ENCODE measurements at places on chromosomes 6 and 20.
A peak's percentile ranks its signal among the peaks of the same experiment; 100 is the strongest.

GRCh38 chr20:6700563-6701329 is 66.7 kb upstream of the BMP2 start:
- no peak for DNase-seq

DNA sequence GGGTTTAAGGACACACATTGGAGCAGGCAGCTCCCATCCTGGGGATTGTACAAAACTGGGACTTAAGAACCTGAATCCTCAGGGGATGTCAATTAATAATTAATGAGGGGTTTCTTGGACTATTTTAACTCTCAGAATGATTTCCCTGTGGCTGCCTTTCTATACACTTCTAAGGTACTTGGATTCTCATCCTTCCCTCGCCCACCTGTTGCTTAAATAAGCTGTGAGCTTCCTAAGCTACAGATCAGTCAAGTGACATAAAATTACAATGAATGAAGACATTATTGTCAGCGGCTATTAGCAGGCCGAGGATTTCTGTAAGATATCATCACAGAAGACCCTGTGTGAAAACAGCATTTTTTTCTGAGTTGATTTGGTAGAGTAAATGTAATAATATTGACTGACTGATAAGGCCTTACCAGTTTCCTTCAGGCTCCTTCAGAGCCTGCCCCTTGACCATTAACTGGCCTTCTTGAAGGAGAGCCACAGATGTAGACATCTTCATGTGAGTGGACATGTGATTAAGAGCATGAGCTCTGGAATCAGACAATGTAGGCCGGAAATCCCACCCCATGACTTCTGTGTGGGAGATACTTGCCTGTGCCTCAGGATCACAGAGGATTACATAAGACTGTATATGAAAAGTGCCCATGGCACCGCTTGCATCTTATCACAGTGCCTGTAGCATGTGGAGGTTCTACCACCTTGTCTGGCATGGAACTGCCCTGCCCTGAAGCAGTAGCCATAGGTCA is 101.7 kb downstream of the TULP4 start:
- no peak for DNase-seq

- DNase-seq: no peak
These were observed 35.1 kb downstream of the RBM38 start for GRCh38 chr20:57426271-57426689.

- DNase-seq: no peak
These were observed 5.3 kb upstream of the SERPINB6 start for GRCh38 chr6:2976571-2977085.

- peak; percentile 73 for DNase-seq
These were observed 85.1 kb downstream of the CLIC5 start for GRCh38 chr6:45930420-45931040.

DNA sequence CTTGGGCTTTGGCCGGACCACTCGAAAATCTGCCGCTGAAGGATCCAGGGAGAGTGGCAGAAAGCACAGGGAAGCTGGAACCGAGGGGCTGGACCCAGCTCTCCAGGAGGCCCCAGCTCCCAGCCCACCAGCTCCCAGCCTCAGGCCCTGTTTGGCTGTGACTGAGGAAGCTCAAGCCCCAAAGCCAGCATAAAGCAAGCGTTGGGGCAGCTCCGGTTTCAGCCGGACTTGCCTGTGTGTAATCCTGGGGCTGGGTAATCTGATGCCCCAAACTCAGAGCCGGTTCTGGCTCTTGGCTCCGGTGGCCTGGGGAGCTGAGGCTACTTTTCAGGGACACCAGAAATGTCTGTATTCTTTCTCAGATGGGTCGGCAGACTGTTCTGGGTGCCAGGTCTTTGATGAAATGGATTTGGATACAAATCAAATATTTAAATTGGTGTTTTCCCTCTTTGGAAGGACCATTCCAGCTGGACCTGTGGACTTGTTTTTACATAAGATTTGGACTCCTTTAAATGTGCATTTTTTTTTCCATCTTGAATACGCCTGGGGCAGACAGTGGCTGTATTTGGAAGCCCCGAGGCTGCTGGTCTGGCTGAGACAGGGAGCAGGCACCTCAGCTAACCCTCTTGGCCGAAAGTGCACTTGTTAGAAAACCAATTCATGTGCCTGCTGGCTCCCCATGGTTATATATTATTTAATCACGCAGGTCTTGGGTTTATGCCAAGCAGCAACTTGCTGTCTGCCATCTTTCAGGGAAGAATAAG is 29.7 kb downstream of the RPP40 start:
- peak; percentile 40 for DNase-seq

- DNase-seq: no peak
These were observed 5.1 kb downstream of the RREB1 start for GRCh38 chr6:7112741-7113313.

GRCh38 chr6:89604653-89605052 is 33.9 kb downstream of the LYRM2 start:
- DNase-seq: no peak

DNA sequence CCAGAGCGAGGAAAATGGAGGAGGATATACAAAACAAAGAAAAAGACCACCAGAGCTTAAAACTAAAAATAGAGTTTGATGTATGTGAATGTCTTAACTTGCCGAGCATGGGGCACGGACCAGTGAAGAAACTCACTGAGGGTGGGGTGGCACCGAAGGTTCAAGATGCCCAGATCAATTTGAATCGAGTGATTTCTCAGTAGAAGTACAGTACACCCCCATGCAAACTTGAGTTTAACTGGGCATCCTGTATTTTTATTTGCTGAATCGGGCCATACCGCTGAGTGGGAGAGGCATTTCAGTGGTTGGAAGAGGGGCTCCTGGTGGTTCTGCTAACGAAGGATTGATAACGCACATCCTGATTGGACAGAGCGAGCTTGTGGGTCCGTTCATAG is 81.7 kb downstream of the ANKRD60 start:
- DNase-seq: no peak

- no peak for DNase-seq
These were observed 1017.4 kb upstream of the MANEA start for GRCh38 chr6:94559829-94560537.

- DNase-seq: no peak
These were observed 241.7 kb upstream of the MAN1A1 start for GRCh38 chr6:119591235-119591634.

- no peak for DNase-seq
These were observed 53.5 kb downstream of the HCRTR2 start for GRCh38 chr6:55227862-55228261.

GRCh38 chr6:101550451-101550850 is 156.9 kb downstream of the GRIK2 start:
- DNase-seq: no peak

All from right renal cortex interstitium (tissue), 3 donors.